ENCODE measurements at places on chromosomes 12 and 14.

DNA sequence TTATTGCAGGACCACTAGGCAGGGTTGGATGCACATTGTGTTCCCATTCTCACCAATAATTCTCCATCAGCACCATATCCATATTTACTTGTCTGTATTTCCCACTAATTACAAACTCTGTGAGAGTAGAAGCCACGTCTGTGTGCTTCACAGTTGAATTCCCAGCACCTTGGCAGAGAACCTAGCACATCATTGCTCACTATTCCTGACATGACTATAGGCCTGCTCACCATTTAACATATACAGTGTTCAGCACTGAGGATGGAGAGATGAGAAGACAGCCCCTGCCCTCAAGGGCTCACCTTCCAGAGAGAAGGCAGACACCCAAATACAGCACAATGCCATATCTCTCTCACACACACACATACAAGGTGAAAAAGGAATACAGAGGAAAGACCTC, 5.0 kb downstream of the DAD1 start:
- no peak for DNase-seq

- DNase-seq = no peak
These were observed 115.7 kb downstream of the PTPRQ start for GRCh38 chr12:80559766-80560165.

- DNase-seq = no peak
These were observed 1.2 kb upstream of the BMAL2 start for GRCh38 chr12:27331291-27331926.

DNA sequence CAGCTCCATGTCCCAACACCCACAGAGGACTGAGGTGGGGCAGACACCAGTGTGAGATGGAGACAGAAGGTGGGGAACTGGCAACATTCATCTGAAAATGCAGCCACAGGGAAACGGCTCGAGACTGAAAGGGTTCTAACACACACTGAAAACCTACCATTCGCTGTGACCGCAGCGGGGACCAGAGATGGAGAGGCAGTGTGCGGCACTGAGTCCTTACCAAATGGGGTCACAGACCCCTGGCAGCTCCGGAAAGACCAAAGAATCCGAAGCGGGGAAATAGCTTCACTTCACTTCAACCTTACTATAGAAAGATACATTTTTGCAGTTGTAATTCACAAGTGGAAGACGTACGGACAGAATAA, 9.6 kb downstream of the BAG5 start:
- DNase-seq = no peak

- DNase-seq = no peak
These were observed 9.1 kb downstream of the MYRFL start for GRCh38 chr12:69834147-69834546.

- DNase-seq = no peak
These were observed 29.2 kb downstream of the ERG28 start for GRCh38 chr14:75631453-75631831.

DNA sequence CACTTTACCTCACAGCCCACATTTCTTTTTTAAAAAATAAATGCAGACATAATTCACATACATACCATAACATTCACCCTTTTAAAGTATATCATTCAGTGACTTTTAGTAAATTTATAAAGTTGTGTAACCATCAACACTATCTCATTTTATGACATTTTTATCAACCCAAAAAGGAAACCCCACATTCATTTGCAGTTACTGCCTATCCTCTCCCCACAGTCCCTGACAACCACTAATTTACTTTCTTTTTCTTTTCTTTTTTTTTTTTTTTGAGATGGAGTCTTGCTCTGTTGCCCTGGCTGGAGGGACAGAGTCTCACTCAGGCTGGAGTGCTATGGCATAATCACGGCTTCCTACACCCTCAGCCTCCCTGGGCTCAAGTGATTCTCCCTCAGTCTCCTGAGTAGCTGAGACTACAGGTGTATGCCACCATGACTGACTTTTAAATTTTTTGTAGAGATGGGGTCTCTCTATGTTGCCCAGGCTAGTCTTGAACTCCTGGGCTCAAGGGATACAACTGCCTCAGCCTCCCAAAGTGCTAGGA, 1.5 kb upstream of the EP400 start:
- no peak for DNase-seq

DNA sequence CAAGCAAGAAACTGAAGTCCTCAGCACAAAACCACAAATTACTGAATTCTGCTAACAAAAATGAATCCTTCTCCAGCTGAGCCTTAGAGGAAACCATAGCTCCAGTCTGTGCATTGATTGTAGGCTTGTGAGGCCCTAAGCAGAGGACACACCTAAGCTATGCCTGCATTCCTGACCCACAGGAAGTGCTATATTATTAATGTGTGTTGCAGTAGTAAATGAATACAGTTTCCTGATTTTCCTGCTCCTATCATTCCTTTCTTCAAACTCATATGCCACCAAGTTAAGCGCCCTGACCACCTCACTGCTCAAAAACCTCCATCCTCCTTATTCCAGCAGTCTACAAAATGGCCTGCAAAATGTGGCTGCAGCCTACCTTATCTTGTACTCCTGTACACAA, 151.9 kb upstream of the ABCD2 start:
- DNase-seq = no peak

GRCh38 chr12:617304-617915, 45.8 kb downstream of the NINJ2 start:
- no peak for DNase-seq

- DNase-seq = no peak
These were observed 1.4 kb downstream of the MDM2 start for GRCh38 chr12:68809190-68810026.

DNA sequence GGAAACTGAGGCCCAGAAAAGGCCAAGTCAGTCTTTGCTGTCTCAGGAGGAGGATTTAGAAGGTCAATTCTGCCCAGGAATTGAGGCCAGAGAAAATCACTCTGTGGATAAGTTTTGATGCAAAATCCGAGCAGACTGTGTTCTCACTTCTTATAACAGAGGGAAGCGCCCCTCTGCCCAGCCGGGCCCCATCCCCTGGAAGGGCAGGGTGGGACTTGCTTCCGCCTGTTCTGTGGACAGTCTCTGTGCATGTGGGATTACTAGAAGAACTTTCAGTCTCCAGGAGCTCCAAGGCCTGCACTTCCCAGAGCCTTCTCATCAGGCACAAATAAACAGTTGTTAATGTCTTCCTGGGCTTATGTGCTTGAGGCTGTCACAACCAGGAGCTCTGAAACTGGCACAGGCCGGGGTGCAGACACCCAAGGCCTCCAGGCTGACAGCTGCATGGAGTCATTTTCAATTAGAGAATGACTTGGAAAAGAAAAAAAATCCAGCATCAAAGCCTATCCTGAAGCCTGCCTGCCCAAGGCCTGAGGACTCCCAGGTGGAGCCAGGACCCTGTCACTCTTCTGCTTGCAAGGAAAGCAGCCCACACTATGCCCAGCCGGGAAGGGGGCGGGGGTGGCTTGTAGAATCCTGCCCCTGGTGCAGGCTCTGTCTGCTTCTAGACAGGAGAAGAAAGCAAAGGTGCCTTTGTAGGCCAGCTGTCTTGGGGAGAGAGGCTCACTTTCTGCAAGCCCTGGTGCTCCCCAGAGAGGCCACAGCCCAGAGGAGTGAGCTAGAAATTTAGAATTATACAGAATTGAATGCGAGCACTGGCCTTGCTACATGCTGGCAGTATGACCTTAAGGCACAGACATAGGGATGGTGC, 84.7 kb downstream of the NTF3 start:
- DNase-seq = no peak

- no peak for DNase-seq
These were observed at the start of gene AKAP6 for GRCh38 chr14:32329146-32329545. AKAP6 (plus strand) TSS chr14:32329298; CDS start chr14:32433494, 104,196 bp downstream.

DNA sequence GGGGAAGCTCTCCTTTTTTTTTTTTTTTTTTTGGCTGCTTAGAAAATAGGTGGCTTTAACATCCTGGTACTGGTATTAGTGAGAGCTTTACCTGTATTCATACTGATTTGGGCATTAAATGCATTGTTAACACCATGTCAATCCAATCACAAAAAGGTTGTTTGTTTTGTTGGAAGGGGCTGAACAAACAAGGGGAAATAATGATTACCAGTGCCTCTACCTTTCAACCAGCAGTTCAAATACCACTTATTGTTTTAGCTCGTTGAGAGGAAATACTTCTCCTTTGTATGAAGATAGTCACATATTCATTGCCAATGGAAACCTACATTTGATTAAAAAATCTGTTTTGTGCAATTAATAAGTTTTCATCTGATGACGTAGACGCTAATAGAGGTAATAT, 72.9 kb downstream of the MIPOL1 start:
- no peak for DNase-seq

- no peak for DNase-seq
These were observed 27.0 kb downstream of the IL26 start for GRCh38 chr12:68198507-68199086.

- no peak for DNase-seq
These were observed 2.3 kb upstream of the PRPH start for GRCh38 chr12:49292729-49293055.

DNA sequence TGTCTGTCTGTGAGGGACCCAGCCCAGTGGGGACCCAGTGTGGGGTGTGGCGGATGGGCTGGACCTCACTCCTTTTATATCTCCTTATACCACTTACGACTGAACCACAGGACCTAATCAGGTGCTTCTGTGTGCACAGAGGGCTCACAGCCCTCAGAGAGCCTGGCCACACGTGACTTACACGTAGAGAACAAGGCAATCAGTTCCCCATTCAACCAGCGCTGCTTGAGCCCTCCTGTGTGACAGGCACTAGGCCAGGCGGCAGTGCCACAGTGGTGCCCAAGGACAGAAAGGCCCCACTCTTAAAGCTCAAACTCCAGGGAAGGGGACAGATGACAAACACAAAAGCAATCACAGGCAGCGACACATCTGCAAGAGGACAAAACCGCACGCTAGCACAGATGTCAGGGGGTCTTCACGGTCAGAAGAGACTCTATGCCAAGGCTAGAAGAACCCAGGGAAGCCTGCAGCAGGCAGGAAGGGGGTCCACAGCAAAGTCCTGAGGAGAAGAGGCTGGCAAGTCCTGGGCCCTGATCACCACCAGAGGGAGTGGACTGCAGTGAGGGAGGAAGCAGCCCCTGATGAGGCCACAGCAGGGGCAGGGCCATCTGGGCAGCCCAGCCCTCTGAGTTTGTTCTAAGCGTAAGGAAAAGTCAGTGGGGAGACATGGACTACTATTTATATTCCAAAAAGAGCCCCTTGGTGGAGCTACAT, 39.3 kb downstream of the SETD3 start:
- no peak for DNase-seq

GRCh38 chr12:64147011-64147631, 75.0 kb downstream of the KICS2 start:
- DNase-seq = no peak

GRCh38 chr12:46379352-46379751, 6.8 kb upstream of the SLC38A2 start:
- DNase-seq = no peak

- DNase-seq = no peak
These were observed 150.9 kb downstream of the EMP1 start for GRCh38 chr12:13347241-13348043.

DNA sequence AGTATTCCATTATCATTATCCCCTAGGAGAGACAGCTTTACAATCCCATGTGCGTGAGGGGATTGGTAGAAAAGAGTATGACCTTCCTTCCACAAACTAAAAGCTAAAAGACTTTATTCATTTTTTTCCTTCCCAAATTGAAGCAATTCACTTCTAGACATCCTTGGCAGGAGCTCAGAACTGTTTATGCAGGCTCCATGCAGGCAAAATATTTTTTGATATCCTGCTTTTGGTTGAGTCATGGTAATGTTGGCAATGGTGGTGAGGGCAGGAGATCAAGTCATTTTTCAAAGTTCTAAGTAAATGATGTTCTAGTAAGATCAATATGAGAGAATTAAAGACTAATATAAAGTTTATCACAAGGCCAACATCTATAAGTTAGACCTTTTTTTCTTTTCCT, 1.3 kb upstream of the PLEKHG7 start:
- DNase-seq = no peak

DNA sequence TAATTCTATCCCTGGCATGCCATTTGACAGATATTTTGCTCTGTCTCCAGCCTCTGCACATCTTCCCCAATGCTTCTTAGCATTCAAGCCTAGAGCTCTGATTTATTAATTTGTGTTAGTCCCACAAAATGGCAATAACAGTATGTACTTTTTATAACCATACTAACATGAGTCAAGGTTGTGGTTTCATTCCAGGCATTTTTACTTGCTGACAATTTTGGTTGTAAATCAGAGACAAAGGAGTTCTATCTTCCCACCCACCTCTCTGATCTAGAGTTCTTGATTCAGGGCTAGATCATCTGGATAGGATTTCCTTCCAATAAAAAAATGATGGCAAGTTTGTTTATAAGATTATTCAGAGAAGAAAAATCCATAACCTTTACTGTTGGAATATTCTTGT, 18.5 kb upstream of the CISTR start:
- DNase-seq = no peak

GRCh38 chr14:105317546-105317945, 3.0 kb downstream of the PACS2 start:
- DNase-seq = no peak

DNA sequence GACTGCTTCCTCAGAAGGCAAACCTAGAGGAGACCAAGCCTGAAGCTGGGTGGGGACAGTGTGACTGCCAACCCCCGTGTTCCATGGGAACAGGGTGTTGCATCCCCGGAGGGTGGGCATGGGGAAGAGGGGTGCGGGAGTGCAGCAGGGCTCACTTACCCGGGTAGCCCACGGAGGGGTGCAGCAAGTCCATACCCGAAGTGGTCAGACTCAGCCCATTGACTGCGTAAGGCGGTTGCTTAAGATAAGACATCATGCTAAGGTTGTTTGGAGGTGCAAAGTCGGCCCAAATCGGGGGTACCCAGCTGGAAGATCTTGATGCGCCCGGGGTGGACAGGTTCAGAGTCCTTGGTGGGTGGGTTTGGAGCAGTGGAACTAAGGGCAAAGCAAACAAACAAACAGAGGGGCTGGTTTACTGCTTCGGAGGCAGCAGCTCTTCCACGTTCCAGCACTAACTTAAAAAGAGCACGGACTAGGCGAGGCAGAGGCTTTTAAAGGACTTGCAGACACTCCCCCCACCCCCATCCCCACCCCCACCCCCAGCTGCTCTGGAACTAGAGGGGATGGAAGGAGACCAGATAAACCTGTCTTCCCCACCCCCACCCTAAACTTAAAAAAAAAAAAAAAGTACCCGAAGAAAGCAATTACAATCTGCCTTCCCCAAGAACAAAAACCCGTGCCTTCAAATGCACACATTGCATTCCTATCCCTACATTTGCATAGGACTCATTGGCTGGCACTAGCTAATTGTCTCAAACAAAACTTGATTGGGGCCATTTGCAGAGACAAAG, 4.9 kb downstream of the OTX2 start:
- no peak for DNase-seq

GRCh38 chr12:127822809-127823411, 444.1 kb upstream of the TMEM132C start:
- no peak for DNase-seq

GRCh38 chr12:32586390-32586789, 92.7 kb upstream of the DNM1L start:
- DNase-seq = no peak
